ENCODE measurements at places on chromosomes 16 and 17.

DNA sequence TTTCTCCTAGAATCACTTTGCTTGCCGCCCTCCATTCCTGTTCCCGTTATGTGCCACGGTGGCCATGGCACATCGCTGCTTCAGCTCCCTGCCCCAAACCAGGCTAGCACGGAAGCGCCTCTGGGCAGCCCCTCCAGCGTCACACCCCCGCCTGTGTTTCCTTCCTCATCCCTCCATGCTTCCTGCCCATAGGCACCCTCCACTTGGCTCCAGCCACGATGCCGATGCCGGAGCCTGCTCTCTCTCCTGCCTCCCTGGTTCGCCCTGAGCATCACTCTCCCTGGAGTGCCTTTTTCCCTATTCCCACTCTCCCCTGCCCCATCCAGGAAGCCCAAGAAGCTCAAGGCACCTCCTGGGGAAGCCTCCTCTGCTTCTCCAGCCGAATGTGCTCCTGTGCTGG is 3.2 kb upstream of the ARHGAP23 start:
- no peak for DNase-seq

DNA sequence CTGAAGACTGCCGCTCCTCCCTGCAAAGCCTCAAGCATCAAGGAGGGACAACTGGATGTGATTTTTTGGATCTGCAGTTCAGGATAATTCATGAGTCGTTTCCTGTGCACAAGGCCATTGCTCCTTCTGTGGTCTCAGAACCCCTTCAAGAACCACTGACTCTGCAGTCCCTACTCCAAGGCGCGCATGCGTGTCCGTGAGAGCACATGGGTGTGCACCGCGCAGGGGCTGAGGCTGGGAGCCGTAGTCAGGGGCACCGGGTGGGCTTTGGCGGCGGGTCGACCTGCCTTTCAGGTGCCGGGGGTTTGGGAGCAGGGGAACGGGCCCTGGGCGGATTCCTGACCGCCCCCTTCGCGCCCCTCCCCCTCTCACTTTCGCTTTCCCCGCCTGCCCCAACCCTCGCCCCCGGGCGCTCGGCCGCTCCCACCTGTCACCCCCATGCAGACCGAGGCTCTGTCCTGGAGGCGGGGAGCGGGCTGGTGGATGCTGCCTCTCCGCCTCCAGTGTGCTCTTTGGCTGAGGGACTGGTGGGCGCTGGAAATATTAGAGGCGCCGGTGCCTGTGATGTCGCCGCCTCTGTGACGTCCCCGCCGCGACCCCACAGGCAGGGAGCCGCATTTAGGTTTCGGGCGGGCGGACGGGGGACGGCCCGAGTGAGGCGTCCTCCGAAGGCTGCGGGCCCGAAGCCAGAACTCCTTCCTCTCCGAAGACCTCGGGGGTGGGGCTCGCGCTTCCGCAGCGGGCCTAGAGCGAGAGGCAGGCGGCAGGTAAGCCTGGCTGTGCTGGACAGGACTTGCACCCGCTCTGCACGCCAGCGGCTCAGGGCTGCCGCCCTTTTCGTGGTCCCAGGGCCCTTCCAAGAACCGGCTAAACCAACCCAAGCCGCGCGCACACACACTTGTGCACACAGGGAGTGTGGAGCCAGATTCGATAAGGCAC is at the start of gene SPATA32:
SPATA32 (minus strand) TSS at position 518 of the 939 bp plus-strand sequence; CDS start at position 440, 78 bp downstream.
- no peak for DNase-seq

DNA sequence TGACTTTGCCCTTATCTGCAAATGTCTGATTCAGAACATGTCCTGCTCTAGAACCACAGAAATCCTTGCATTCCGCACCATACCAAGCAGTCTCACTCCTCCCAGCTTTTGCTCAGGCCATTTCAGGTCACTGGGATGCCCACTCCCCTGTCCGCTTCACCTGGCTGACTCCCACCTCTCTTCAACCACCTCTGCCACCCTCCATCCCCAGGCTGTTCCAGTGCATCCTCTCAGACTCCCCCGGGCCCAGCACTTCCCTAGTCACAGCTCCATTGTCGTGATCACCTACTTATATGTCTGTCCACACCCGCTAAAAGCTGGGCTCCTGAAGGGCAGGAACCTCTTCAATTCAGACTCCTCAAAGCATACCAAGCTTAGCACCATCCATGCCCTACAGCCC is 58.4 kb upstream of the CDH5 start:
- no peak for DNase-seq

DNA sequence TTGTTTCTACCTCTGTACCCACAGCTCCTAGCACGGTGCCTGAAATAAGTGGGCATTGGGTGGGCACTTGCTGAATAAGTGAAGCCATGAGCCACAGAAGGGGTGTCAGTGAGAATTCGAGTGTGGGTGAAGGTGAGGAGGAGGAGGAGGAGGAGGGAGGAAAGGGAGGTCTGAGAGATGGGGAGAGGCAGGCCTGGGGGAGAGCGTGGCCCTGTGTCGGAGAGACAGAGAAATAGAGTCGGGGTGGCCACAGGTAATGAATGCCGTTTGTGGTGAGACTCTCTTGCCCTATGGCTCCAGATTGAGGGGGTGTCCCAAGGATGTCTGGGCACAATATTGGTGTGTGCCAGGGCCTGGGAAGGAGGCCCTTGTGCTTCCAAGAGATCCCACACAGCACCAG is 49.2 kb downstream of the SDK2 start:
- no peak for DNase-seq

- DNase-seq, result peak; percentile 27
Measured at GRCh38 chr17:2170023-2170422, 115.1 kb downstream of the HIC1 start.

DNA sequence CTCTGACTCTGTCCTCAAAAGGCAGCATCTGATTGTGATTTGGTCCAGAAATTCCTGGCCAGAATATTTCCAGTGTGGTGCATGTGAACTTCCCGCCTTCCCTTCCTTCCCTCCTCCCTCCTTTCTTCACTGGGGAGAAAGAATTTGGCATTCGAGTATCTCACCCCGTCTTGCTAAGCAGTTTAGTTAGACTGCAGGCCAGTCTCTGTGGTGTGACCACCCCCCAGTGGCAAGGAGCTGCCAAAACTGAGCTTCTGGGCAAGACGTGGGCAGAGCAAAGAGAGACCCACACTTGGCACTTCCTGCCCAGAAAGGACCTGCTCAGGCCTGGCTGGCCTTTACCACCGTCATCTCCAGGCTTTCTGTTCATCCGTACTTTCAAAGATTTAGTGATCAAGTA is 36.4 kb downstream of the SNX20 start:
- peak; percentile 55 for DNase-seq

DNA sequence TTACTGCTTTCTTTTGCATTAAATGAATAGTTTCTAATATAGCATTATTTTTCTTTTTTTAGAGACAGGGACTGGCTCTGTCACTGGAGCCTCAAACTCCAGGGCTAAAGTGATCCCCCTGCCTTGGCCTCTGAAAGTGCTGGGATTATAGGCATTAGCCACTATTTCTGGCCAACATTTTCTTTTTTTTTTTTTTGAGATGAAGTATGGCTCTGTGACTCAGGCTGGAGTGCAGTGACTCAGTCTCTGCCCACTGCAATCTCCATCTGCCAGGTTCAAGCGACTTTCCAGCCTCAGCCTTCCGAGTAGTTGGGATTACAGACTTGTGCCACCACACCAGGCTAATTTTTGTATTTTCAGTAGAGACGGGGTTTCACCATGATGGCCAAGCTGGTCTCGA is 2.0 kb upstream of the DUXB start:
- peak; percentile 13 for DNase-seq

DNA sequence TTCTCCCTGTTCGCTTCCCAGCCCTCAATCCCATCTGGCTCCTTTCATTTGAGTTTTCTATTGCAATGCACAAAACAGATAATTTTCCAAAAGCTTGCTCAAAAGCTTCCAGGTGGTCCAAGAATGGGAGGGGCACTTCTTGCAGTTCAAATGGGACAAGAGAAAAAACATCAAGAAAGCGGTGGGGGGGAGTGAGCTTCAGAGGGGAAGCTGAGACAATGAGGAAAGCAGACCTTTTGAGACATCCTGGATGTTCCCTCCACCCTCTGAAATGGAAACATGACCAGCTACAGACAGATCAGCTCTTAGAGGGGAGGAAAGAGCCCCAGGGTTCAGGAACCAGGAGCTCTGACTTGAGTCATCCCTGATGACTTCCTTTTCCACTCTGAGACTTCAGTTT is 368.2 kb downstream of the SLC39A11 start:
- DNase-seq, result no peak

- peak; percentile 71 for DNase-seq
Measured at GRCh38 chr17:4881761-4882555, 17.4 kb upstream of the C17orf107 start.

- DNase-seq, result no peak
Measured at GRCh38 chr17:39063681-39064069, 87.8 kb downstream of the PLXDC1 start.

DNA sequence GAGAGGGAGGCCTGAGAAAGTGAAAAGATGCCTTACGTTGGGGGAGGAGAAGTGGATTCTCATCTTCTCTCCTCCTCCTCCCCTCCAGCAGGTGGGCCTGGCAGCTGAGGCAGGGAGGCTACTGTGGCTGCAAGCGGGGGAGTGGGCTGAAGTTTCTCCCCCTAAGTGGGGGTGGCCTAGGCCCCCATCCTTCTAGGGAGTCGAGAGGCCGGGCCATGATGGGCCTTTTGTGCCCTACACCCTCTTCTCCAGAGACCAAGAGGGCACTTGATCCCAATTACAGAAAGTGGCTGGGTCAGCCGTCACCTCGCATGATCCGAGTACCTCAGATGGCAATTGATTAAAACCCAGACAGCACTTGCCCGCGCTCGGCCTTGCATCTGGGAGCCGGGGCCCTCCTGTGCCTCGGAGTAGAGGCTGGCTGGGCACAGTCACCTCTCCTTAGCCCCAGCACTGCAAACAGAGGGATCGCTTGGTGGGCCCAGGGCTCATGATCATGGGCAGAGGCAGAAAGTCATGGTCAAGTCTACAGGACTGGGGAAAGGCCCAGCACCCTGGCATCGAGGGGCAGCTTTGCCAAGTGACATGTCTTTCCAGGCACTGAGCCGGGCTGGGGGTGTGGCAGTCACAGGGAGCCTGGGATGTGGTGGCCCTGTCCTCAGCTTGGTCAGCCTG is 78.3 kb downstream of the IRX5 start:
- DNase-seq, result no peak

- no peak for DNase-seq
Measured at GRCh38 chr17:79842656-79843473, 3.6 kb upstream of the CBX4 start.
